ENCODE measurements at places on chromosomes 13 and 19.
A peak's percentile ranks its signal among the peaks of the same experiment; 100 is the strongest.

GRCh38 chr19:13547102-13547501 is 40.8 kb upstream of the CACNA1A start:
- DNase-seq, result no peak

GRCh38 chr13:48535766-48536165 is 2.9 kb upstream of the RCBTB2 start:
- no peak for DNase-seq

GRCh38 chr13:73231471-73231870 is 172.7 kb downstream of the KLF5 start:
- no peak for DNase-seq

- no peak for DNase-seq
These were observed 13.6 kb downstream of the C13orf42 start for GRCh38 chr13:51097353-51098043.

DNA sequence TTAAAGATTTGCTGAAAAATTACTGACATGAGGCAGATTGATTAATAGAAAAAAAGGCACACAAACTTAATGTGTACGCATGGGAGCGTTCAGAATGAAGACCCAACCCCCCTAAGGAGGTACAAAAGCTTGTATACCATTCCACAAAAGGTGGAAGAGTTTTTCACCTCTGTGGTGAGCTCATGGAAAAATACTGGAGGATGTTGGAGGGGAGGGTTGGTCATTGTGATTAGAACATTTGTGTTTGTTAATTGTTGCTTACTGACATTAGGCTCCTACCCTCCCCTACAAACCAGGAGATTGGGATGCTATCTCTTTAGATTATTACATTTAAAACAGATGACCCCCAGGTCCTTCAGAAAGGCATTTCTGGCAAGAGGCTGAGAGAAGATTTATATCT is 1973.3 kb downstream of the OLFM4 start:
- no peak for DNase-seq

- DNase-seq, result no peak
These were observed 96.5 kb downstream of the PDS5B start for GRCh38 chr13:32682740-32683139.

DNA sequence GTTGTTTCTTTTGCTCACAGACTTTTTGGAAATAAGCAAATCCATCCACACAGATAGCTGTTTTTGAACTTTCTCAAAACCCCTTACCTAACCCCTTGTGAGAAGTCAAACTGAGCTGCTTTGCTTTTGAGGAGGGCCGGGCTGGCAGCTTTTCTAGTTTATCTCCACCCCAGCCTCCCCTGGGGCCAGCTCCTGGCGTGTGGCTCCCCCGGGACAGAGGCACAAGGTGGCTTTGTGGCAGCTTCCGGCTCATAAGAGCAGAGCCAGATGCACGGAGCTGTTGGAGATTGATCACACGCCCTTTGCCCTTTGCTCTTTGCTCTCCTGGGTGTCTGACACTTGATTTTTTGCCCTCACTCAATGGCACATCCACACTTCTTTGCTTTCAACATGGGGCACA is 24.9 kb upstream of the RNF113B start:
- DNase-seq, result no peak

GRCh38 chr13:73984201-73984600 is 150.0 kb downstream of the KLF12 start:
- no peak for DNase-seq

GRCh38 chr13:113105921-113106452 is 396 bp downstream of the F7 start:
- no peak for DNase-seq

DNA sequence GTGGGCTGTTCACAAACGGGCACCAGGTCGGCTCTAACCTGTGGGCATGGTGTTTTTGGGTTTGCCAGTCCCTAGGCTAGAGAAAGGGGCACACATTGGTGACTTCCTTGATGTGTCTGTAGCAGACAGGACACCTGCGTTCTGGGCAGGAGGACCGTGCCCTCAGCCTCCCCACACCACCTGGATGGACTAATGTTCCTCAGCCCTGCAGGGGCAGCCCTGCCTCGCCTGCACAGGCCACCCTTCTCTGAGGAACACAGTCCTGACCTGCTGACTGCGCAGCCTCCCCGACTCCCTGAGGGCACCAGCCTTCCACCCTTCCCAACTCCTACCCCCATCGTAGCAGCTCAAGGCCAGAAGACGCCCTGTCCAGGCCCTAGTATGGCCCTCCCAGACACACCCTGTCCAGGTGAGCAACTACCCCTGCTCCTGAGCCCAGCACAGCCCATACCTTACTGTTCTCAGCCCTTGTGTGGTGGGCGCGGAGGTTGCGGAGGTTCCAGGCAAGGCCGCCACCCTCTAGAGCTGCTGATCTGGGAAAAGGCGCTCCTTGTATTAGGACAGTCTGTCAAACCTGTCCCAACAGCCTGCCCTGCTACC is 55.7 kb downstream of the GGACT start:
- DNase-seq, result no peak

GRCh38 chr19:50248826-50249225 is 45.4 kb downstream of the MYH14 start:
- DNase-seq, result no peak

DNA sequence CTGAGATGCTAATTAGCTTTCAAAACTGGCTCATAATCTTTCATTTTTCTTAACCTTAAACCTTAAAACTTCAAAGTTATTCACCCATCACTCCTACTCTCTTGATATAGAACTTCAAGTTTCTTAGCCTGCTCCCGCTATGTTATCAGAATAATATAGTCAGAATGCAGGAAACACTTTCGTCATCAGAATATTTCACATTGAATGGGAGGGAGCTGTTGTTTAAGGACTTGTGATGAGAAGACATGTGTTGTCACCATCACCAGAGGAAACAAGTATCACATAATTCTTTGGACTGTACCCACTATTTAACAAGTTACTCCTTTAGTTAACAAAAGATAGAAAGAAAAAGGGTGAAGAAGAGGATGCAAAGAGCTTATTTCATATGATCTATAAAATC is 65.0 kb upstream of the FNDC3A start:
- DNase-seq, result no peak

DNA sequence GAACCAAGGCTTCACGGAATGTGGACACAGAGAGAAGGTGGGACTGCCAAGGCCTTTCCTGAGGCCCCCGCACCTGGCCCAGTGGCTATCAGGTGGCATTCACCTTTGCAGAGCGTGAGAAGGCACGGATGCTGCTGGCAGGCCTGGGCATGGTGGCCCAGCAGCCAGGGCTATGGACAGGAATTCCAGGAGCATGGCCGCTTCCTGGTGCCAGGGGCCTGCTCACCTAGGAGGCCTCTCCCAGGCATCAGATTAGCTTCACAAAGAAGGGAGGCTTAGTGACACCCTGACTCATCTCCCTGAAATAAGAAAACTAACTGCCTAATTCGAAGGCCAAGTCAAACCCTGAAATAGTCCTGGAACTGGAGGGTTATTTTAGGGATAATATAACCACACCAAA is 155.8 kb downstream of the TEX29 start:
- no peak for DNase-seq

DNA sequence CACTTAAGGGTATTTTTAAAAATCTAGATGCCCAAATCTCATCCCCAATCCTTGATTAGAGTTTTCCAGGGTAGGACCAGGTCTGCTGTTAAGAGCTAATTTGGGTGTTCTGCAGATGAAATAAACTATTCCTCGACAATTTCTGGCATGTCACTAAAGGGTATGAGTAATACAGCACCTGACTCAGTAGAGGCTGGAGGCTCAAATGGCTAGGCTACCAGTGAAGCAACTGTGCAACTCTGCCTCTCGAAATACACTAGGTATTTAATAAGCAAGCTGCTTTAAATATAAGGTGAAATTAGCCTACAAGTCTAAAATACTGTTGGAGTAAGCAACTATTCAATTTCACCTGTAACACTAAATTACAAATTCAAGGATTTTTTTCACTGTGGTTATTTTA is 1.5 kb downstream of the RNF6 start:
- peak; percentile 5 for DNase-seq

DNA sequence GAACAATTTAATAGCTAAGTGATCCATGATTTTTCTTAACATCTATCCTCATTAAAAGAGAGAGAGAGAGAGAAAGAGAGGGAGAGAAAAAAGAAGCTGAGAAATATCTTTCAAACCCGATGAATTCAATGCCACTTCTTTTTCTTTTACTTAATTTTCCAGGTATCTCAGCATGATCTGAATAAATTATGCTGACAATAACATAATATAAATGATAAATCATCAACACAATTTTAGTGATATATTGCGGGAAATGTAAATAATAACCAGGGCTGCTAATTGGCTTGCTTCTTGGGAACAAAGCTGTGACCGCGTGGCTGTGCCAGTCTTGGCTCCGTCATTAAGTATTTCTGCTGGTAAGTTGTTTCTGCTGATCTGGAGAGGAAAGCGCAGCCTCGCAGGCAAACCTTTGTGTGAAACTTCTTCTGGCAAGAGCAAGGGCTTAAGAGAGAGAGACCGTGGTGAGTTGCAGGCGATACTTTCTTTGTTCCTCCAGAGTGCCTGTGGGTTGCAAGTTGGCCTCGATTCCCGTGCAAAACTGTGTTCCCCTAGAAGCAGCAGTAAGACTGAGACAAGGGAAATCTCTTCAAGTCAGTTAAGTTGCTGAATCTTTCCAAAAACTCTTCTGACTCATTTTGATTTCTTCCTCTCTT is 489.1 kb upstream of the TSHZ3 start:
- no peak for DNase-seq

Measured in T-helper 2 cell (primary cell).